GM03348 (cell line): ENCODE measurements at places on chromosomes 1 and 21.

- DNase-seq = no peak
Observed at GRCh38 chr1:226881515-226882185, 11.2 kb downstream of the PSEN2 start.

GRCh38 chr1:70498666-70499065 is 87.6 kb downstream of the CTH start:
- DNase-seq = no peak

GRCh38 chr1:7646981-7647901 is 123.9 kb upstream of the VAMP3 start:
- peak; percentile 95 for DNase-seq

- DNase-seq = peak; percentile 56
Observed at GRCh38 chr21:37208056-37208721, 58.9 kb downstream of the VPS26C start.

- peak; percentile 75 for DNase-seq
Observed at GRCh38 chr1:152034654-152035538, 1.9 kb downstream of the S100A11 start.

DNA sequence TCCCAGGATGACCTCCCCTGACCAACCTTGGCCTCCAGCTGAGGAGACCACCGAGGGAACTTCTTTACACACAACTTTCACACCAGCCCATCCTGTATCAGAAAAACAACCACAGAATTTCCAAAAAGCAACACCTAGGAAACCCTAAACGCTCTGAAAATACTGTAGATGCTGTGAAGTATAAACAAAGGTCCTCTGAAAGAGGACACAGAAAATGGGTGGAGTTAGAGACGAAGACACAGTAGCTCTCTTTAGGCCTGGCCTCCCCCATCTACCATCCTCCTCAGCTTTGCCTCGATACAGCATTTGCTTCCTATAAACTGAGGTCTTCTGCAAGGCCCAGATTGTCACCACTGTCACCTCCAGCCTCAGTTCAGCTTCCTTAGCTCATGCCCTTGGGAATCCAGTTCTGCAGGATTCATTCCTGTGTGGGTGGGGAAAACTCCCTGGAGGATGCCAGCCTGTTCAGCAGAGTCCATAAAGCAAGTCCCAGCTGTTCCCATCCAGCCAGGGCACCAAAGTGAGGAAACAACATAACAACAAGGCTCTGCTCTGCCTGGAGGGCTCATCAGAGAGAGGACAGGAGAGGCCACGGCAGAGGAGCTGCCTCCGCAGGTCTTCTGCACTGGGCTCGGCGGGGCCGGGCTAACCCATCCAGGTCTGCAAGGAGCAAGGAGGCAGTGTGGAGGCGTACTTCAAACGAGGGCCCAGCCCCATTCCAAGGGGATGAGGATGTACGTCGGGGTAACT is 15.0 kb downstream of the PIK3C2B start:
- DNase-seq = no peak

DNA sequence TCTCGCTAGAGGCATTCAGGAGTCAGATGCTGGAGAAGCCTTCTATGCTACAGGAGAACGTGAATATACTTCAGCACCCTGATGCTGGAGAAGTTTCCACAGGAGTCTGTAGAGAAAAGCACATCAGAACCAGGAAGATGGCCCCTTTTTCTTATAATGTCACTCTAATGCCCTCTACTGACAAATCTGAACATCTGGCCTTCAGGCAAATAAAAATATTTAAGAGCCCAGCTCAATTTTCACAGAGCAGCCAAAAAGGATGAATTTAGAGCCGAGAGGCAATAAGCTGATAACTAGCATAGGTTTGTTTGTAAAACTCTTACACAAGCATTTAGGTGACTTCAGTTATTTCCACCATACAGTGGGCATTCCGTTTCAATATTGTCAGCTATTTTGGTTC is 3.8 kb upstream of the RRP15 start:
- DNase-seq = no peak

DNA sequence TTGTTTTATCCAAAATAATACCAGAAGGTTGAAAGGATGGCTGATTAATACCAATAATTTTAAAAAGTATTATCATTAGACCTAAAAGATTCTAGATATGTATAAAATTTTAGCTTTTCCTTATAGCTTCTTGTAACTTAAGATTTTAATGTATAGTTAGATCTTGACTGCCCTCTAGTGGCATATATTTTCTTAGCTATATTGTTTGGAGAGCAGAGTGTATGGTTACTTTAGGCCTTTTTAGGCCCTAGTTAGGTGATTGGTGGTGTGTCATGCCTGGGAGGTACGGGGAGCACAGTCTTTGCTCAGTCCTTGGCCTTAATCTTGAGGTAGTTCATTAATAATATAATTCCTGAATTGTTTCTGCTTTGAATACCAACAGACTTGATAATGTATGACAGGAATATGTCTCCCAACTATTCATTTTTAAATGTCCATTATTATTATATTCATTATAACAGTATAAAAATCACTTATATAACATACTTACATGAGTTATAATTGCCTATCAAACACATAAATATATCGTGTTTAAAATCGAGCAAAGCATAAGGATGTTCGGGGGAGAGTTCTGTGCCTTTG is 328.4 kb downstream of the ZP4 start:
- DNase-seq = peak; percentile 47

DNA sequence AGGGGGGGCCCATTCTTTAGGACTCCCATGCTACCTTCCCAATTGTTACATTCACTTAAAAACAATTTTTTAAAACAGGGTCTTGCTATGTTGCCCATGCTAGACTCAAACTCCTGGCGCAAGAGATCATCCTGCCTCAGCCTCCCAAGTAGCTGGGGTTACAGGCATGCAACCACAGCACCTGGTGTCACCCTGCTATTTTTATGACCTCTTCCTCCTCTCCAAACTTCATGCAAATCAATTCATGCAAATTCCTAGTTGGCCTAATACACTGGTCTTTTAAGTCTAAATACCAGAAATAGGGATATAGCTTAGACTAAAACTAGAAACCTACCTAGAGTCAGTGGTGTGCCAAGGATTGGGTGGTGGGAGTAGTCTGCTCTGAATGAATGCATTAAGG is 30.1 kb downstream of the CDKN2C start:
- no peak for DNase-seq

DNA sequence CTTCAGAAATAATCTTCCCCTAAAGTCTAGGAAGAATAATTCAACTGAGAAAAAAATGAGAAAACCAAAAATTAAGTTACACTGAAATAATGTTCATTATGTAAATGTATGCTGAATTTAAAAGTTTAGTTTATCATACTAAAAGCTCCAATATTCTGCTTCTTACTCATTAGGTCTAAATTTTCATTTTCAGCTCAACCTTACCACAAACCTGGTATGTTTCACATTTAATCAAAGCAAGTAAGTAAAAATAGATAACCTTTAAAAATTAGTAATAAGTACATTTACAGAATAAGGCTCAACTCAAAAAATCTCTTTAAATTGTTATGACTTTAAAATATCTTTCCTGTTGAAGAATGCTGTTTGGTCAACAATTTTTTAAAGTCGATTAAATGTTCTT is 15.0 kb downstream of the BTG3 start:
- no peak for DNase-seq

DNA sequence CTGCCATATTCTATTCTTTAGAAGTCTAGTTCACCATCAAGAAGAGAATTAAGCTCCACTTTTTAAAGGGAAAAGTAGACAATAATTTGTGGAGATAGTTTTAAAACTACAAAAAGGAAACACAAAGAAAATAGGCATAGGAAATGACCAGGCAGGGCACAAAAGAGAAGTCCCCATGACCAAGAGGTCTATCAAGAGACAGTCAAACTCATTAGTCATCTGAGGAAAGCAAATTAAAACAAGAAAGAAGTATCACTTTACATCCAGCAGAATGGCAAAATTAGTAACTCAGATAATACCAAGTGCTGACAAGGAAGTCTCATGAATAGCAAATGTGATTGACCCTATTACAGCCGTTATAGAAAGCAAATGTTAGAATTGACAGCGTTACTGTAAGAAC is 243.7 kb upstream of the SNX7 start:
- no peak for DNase-seq

GRCh38 chr1:236639686-236640085 is 35.4 kb upstream of the HEATR1 start:
- no peak for DNase-seq

DNA sequence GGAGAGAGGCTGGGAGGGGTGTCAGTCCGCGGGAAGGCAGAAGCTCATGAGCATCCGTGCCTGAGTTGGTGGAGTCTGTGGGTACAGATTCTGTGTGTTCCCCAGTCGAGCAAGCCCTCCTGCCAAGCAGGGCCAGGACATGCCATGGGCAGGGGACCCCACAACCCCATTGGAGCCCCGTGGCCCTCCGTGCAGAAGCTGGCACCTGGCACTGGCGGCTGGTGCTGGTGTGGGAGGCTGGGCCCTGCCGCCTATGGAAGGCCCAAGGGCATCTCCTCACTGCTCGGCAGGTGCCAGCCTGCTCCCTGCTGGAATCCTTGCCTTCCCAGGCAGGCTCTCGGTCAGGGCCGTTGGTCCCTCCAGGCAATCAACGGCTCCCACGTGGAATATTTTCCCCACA is 73.7 kb downstream of the UBE2T start:
- no peak for DNase-seq

DNA sequence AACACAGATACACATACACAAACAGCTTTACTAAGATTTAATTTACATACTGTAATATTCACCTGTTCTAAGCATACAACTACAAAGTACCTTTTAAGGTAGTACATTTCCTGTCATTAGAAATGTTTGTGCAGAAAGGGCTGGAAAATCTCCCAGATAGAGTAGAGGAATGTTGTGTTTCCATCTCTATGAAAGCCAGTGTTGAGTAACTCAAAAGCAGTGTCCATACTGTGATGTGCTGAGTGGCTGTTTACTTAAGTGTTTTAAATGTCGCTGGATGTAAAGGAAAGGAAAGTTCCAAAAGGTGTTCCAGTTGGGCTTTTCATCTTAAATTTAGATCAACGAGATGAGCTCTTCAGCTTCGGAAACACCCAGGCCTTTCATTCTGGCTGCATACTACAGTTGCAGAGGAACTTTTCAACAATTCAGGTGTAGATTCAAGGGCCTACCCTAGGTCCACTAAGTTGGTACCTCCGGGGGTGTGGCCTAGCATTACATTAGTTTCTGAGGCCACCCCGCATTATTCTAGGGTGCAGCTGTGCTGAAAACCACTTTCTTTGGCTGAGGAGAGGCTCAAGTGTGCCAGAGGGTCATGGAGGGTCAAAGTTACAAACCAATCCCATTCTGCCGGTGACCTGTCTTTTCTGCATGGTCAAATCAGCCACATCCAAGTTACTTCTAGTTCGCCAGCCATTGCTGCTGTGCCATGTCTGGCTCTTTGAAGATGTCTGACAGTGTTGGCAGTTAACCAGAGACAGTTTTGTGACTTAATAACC is 78.1 kb downstream of the LRRC8D start:
- DNase-seq = no peak

DNA sequence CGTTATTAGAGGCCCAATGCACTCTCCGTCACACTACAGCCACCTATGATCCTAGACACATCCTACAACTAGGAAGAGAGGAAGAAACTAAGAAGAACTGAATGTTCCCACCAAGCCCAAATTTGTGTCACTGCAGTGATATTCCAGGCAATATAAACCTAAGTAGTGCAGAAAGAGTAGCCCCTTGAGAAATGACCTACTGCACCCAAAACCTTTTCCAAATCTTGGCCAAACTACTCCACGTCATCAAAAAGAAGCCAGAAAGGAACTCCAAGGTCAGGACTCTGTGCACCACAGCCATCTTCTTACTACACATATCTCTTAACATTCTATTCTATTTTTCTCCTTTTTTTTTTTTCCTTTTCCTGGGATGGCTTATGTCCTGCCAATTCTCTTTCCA is 60.2 kb downstream of the ADAMTS1 start:
- DNase-seq = no peak
